ENCODE measurements at places on chromosomes 2 and 18.
A peak's percentile ranks its signal among the peaks of the same experiment; 100 is the strongest.

DNA sequence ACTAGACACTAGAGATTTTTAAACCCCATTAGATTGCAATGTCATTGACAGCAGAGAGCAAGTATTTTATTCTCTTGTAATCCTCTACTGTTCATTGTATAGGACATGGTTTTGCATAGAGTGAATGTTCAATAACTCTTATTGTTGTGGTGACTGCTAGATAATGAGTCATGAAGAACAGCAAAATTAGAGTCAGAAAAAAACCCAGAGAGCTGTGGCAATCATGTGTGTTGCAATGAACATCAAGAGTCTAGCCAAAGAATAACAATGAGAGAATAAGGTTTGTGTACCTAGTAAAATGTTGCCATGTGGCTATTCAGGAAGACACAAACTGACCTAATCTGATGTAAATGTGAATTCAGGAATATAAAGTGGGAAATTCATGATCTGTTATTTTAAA is 684.0 kb downstream of the DSC3 start:
- DNase-seq = no peak

DNA sequence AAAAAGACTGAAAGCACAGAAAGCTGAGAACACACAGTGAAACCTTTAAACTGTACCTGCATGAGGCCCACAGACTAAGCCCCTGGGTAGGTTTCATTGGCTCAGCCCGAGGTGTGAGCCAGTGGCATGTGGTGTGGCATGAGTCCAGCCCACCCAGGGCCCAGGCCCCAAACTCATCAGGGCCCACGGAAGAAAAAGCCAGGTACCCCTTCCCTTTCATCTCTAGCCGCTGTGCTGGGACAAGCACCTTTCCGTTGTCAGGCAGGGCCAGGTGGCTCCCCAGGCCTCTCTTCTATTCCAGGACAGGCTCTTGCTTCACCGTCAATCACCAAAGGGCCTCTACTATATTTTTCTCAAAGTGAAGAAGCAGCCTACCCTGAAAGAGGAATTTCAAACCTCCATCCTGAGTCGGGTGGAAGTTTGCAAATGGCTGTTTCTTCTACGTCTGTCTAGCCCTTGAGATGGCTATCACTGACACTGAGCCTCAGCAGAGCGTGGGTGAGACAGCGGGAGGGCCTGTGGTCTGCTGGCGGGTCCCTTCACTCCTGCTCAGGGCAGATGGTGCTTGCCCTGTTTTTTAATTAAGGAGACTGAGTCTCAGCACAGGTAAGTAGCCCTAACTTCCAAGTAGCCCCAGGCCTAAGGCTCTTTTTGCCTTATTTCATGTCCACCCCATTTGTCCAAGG is 8.6 kb downstream of the DNAJB2 start:
- DNase-seq = peak; percentile 47

DNA sequence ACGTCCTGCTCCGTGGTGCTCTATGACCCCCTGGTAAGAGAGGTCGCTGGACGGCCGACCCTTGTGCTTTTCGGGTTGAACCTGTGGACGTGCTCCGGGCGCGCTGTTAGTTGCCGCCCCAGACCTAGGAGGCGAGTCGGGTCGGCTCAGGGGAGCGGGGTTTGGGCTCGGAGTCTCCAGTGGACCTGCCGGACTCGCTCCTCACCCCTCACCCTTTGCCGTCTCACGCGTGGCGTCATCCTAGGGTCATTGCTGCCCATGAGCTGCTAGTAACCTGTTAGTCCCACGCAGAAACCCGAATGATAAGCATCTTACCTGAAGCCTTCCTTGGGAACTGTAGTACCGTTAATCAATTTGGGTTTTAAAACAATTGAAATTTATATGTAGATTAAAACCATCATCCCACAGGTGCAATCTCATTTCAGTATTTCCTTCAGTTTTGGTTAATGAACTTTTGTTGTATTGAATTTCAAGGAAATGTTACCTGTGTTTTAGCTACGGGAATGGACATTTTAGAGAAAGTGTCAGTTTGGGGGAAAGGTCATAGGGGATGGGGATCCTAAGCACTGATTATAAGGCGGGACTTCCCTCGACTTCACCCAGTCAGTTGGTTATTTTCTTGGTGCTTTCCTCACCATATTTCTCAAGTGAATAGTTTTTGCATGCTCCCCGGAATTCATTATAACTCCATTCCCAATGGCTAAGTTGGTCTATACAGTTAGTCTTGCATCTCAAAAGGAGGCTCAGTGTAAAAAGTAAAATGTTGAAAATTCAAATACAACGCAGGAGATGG is 536 bp downstream of the ELP2 start:
- DNase-seq = no peak

DNA sequence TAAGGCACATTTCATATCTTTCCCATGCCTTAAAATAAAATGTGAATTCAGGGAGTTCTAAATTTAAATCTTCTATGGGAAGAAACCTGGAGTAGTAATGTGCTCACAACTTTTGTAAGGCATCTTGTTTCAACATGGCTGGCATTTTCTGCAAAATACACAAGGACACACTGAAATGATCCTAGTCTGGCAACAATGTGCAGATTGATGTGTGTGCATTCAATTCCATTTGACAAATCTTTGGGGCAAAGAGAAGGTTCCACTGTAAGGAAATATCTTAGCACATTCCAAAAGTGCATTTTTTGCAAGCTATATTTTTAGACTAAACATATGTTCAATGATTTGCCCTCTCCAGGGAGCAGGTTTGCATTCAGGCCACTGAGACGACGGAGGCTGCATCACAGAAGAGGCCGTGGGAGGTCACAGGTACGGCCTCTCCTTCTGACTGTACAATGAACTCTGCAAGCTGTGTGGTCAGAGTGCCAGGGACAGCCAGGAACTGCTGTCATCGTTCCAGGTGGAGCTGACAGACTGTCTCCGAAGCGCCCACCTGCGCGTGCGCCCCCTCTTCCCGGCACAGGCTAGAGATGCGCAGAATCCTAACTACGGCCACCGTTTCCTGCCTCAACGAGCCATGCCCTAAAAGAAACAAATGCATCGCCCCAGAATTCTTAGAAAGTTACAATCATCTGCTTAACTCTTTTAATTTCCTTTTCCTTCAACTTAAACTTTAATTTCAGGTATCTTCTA is 149.2 kb upstream of the POU3F3 start:
- DNase-seq = no peak

GRCh38 chr2:11579867-11580659 is 46.2 kb downstream of the GREB1 start:
- no peak for DNase-seq

GRCh38 chr2:69291004-69291650 is 95.9 kb downstream of the GFPT1 start:
- DNase-seq = no peak

DNA sequence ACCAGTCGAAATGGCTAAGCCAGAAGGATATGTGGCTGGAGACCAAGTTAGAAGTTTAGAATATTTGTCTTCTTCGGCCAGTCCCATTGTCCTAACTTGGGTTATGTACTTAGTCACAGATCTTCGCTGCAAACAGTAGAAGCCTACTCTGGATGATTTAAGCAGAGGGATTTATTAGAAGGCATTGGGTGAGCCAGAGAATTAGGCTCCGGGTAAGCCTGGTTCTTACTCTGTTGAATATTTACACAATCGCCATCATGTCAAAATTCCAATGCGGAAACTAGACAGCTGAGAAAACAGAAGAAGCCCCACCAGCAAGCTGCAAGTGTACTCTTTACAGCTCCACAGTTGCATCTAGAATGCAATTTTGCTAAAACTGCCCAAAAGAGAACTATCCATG is 276.6 kb downstream of the CMPK2 start:
- DNase-seq = no peak

DNA sequence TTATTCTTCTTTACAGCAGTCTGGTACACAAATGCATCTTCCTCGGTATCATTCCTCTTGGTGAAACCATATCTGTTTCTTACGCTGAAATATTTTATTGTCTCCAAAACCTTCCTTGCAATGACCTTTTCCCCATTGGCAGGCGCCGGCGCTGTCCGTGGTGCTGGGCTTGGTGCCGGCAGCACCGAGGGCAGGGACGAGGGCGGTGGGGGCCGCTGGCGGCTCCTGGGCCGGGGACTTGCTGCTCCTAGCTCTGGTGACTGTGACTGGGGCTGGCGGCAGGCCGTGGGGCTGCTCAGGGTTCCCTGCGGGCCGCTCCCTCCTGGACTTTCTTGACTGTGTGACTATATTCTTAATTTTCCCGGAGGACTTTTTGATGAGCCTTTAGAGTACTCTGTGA is 72.5 kb downstream of the GPR39 start:
- no peak for DNase-seq

DNA sequence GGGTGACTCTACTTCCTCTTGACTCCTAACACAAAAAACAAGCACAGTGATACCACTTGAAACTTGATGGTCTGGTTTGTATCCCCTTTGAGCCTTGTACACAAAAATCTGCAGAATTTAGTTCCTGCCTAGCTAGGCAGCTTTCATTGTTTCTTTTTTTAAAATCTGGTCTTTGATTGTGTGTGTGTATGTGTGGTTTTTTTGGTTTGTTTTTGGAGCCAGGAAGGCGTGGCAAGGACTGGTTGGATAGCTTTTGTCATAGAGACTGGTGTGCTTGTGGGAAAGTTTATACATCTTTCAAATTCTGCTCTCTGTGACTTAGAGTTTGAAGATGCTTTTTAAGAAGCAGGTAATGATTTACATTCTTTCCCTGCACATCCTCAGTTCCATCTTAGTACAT is 127.4 kb downstream of the TANC1 start:
- no peak for DNase-seq

DNA sequence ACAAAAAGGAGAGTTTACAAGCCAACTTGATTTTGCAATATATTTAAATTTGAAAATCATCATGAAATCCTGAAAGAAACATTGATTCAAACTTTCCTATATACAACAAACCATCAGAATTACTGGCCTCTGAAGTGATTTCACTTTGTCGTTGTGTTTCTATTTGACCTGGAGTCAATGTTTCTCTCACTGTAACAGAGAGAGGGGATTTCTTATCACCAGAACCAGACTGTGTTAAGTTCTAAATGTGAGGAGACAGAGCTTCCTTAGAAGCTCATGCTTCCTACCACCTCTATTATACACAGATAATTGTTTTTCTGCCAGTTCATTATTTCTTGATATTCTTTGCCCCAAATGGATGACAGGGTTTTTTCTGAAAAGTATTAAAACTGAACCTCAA is 245.0 kb upstream of the RND3 start:
- no peak for DNase-seq

- DNase-seq = peak; percentile 89
Observed at GRCh38 chr18:57803103-57803969, at the start of gene ATP8B1. Gene ATP8B1 (minus strand): TSS chr18:57803315. CDS start chr18:57731807, 71,508 bp downstream.

DNA sequence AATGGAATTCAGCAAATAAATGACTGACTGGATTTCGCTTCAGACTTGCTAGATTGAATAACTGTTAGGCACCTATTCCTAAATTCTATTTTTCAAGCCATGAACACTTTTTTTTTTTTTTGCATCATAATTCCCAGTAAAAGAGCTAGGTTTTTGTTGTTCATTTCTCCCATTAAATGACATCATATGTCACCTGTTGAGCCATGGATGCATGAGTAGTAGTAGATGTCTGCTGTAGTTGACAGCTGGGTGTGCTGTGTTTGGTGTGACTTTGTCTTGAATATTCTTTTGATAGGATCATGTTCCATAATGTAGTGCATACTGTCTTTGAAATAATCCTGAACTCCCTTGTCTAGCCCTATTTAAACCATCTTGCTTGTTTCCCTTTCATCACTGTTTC is 115.2 kb downstream of the RAB3GAP1 start:
- no peak for DNase-seq

DNA sequence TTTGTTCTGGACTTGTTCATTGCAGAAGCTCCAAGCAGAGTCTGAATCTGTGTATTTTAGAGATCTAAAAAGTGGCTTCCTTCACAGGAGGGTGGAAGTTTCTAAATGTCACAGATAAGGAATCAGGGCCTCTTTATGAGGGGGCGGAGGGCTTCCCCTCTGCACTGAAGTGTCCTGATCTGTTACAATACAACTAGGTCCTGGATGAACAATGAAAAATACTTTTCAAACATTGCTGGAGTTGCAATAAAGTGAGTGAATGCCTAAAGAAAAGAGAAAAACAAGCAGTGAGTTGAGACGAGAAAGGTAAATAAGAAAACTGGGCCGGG is 179.3 kb upstream of the HDAC4 start:
- no peak for DNase-seq

- DNase-seq = no peak
Observed at GRCh38 chr2:11430729-11431128, 35.2 kb downstream of the E2F6 start.

GRCh38 chr2:19742872-19743271 is 158.9 kb downstream of the TTC32 start:
- no peak for DNase-seq

DNA sequence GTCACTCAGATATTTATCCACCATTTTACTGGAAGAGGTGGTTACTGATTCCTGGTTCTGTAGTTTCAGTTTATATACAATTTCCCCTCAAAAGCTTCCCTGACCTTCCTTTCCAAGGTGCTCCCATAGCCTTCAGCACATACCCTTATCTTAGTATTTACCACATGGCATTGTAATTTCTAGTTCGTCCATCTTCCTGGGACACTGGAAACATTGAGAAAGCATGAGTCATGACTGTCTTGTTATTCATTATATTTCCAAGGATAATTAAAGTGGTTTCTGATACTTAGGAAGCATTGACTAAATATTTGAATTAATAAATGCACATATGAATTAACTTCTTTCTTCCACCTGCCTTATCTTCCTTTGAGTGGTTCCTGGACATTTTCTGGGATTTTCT is 203.8 kb downstream of the ETAA1 start:
- DNase-seq = no peak

GRCh38 chr2:149068225-149068995 is 29.9 kb downstream of the LYPD6B start:
- no peak for DNase-seq

DNA sequence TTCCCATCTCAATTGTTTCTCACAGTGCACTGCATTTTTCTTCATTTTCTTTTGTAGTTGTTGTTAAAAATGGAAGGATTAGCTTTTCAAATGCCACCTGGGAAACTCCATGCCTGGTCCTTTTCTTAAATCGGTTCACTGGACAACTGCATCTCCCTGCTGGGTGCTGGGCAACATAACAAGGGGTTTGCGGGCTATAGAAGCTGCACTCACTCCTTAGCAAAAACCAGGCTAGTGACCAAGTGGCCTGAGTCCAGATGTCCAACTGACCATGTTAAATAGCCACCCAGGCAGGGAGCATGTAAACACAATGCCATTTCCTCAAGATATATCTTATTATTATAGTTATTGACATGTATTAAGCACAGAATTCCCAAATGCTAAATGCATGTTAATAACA is 264.9 kb downstream of the ICOS start:
- no peak for DNase-seq

- no peak for DNase-seq
Observed at GRCh38 chr2:226963528-226963927, 127.7 kb downstream of the RHBDD1 start.

GRCh38 chr18:31617031-31617717 is 25.5 kb downstream of the TTR start:
- no peak for DNase-seq

- no peak for DNase-seq
Observed at GRCh38 chr2:26243470-26244308, 743 bp downstream of the HADHA start.

DNA sequence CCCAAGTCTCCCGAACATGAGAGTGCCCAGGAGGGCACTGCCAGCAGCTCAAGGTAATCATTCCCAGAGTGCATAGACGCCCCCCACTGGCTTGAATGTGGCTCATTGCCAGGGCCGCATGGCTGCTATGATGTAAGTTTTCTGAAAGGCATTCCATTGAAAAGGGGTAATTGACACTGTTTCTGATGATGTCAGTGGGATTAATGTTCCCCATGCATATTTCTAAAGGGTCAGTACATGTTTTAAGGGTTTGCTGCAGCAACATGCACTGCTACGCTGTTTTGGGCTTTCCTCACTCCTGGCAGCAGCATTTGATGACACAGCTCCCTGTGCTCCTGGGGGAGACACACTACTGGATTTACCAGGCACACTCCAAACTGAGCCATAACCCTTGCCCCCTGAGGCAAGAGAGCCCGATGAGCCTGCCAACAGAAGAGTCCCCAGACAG is 36.7 kb downstream of the KIAA2012 start:
- no peak for DNase-seq

Data from coronary artery (tissue), 2 donors.